ENCODE measurements at places on chromosomes 11 and 22.

DNA sequence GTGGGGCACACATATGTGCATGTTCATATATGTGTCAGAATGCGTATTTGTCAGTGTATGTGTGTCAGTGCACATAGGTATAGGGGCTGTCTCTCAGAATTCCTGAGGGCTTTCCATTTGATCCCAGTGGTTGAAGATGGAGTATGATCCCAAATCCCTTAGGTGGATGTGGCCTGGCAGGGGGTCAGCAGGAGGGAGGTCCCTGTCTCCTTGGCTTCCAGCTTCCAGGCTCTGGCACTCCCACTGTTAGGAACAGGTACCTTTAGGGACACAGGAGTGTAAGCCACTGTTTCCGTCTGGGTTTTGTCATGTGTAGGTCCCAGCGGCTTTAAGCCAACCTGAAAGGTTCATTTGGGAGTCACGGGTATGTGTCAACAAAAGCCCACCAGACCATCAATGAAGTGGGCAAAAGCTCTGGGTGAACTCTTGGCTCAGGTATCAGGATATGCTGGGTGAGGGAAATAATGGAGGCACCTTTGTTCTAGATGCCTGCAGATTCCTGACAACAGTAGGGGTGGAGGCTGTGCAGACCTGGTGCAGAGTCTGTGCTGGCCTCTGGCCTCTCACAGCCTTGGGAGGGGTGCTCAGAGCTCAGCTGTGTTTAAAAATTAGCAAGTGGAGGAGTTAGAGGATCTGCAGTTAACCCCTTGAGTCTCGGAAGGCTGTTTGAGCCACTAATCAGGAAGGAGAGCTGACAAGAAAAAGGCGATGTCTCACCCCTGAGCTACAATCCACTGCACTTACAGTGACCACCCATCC is 9.0 kb downstream of the KCNQ1OT1 start:
- DNase-seq: no peak

DNA sequence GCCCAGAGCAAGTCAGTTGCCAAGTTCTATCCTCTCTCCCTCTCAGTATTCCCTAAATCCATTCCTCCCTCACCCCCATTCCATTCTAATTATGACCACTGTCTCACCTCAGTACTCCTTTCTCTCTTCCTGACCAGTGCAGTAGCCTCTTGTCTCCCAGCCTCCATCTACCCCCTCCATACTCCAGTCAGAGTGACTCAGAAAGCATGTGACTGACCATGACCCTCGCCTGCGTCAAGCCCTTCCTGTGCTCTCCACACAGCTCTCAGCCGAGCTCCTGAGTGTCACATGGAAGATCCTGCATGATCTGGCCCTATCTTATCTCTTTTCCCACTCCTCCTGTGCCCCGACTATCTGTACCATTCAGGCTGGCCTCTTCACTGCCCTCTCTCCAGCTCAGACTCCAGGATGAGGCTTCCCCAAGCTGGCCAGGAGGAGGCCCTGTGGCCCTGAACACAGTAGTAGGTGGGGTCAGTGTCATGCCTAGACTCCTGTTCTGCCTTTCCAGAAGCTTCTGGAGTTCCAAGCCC is 42.6 kb downstream of the NEU3 start:
- no peak for DNase-seq

GRCh38 chr11:446891-447290 is 3.2 kb upstream of the PTDSS2 start:
- DNase-seq: no peak

GRCh38 chr11:91587131-91587530 is 637.5 kb upstream of the FAT3 start:
- DNase-seq: no peak

DNA sequence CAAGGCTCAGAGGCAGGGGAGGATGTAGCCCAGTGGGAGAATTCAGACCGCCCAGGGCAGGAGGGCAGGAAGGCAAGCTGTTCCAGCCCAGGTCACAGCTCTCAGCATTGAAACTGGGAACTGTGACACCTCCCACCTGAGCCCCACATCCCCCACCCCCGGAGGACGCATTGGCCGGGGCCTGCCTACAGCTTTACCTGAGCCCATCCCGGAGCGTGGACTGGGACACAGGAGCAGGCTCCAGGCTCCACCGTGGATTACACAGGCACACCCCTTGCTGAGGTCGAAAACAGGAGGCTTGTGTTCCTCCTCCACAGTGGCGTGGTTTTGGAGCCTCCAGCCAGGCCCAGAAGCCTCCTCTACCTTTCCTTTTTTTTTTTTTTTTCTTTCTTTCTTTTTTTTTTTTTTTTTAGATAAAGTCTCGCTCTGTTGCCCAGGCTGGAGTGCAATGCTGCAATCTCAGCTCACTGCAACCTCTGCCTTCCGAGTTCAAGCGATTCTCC is 9.1 kb upstream of the PGA3 start:
- DNase-seq: no peak

DNA sequence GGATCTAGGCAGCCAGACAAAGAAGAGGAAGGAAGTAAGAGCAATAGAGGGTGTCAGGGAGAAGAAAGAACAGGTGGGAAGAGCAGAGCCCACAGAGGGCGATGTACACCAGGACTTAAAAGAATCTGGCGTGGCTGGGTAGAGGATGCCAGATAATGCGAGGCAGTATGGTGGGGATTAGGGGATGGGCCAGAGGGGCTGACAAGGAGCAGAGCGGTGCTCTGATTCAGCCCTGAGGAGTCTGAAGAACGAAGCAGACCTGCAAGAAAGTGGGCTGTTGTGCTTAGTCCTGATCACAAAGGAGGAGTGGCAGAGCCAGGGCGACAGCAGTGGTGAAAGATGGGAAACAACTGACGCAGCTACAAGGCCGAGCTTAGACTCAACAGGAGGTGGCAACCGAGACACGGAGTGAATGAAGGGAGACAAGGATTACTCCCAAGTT is 163.7 kb downstream of the LARGE1 start:
- no peak for DNase-seq

GRCh38 chr11:96012086-96012824 is 88.3 kb upstream of the MTMR2 start:
- peak; percentile 35 for DNase-seq

DNA sequence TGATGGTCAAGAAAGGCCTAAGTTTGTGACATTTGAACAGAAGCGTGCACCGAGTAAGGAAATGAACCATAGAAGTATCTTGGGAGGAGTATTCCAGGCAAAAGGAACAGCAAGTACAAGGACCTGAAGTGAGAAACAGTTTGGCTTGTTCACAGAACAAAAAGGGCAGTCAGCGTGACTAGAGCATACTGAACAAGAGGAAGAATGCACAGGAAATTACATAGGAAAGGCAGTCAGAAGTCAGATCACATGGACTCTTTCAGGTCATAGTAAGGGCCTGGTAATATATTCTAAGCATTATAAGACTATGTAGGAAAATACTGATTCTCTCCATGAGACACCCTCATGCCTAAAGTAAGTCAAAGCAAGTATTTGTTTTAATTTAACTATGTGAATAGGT is 52.3 kb upstream of the GAB2 start:
- DNase-seq: no peak

GRCh38 chr22:32475468-32476010 is 928 bp downstream of the FBXO7 start:
- no peak for DNase-seq

DNA sequence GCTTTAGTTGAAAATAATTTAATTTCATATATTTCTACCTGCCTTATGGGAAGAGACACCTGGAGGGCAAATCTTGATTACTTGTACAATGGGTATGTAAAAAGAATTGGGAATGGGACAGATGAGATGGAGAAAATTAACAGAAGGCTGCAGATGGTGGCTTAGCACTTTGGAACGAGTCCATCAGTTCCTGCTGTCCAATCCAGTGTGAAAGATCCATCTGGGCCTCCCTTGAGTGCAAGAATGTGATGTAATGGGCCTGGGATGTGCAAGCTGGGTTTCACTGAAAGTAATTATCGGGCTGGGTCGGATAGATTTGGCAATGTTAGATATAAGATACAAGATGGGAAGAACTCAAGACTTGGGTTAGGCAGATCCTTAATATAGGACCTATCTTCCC is 42.0 kb downstream of the CECR2 start:
- DNase-seq: no peak

DNA sequence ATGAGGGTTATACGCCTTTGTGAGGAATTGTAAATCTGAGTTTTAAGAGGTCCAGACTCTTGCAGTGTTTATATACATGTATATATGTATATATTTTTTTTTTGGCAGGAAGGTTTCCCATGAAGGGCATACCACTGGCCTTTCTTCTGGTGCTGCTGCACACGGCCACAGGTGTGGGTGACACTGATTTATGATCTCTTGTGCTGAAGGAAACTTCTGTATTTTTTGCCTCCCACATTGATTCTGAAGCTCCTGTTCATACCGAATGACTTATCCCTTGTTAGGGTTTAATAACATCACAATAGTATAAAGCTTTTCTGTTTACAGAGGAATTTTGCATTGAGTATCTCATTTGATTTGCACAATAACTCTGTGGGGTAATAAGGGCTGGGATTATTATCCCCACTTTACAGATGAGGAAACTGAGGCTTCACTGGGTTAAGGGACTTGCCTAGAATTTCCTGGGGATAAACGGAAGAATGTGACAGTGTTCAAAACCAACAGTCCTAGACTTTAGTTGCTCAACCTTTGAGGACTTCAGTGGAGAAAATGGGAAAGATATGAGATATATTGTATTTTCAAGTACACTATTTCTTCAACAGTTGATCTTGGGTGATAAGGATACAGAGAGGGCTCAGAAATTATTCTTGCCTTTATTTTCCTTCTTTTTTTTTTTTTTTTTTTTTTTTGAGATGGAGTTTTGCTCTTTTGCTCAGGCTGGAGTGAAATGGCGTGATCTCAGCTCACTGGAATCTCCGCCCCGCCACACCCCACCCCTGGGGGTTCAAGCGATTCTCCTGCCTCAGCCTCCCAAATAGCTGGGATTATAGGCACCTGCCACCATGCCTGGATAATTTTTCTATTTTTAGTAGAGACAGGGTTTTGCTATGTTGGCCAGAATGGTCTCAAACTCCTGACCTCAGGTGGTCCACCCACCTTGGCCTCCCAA is 70.1 kb downstream of the MICAL2 start:
- no peak for DNase-seq

- no peak for DNase-seq
These were observed 13.4 kb downstream of the STARD10 start for GRCh38 chr11:72780296-72781062.

- DNase-seq: no peak
These were observed 455.0 kb downstream of the BRD1 start for GRCh38 chr22:49372530-49373288.

GRCh38 chr11:46718155-46719019 is 626 bp upstream of the F2 start:
- DNase-seq: no peak

GRCh38 chr11:57481915-57482781 is 21.8 kb downstream of the RTN4RL2 start:
- DNase-seq: no peak

GRCh38 chr22:30754971-30755758 is 60.5 kb downstream of the OSBP2 start:
- DNase-seq: peak; percentile 16

DNA sequence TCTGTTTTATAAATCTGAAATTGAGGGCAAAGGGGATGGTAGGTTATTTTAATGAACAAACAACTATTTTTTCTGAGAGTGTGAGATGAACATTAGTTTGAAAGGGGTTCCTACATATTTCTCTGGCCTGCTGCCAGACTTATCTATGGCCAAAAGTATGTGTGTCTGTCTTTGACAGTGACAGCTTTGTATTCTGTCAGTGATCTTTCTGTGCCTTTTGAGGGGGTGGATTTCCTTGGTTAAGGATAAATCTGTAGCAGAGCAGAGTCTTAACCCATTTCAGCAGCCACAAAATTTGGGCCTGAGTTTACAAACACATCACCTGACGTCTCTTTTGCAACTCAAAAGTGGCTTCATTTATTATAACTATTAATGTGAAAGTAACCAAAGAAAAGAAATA is 30.9 kb downstream of the ZFTA start:
- no peak for DNase-seq

- DNase-seq: no peak
These were observed 256.8 kb upstream of the B3GAT1 start for GRCh38 chr11:134668796-134669195.

DNA sequence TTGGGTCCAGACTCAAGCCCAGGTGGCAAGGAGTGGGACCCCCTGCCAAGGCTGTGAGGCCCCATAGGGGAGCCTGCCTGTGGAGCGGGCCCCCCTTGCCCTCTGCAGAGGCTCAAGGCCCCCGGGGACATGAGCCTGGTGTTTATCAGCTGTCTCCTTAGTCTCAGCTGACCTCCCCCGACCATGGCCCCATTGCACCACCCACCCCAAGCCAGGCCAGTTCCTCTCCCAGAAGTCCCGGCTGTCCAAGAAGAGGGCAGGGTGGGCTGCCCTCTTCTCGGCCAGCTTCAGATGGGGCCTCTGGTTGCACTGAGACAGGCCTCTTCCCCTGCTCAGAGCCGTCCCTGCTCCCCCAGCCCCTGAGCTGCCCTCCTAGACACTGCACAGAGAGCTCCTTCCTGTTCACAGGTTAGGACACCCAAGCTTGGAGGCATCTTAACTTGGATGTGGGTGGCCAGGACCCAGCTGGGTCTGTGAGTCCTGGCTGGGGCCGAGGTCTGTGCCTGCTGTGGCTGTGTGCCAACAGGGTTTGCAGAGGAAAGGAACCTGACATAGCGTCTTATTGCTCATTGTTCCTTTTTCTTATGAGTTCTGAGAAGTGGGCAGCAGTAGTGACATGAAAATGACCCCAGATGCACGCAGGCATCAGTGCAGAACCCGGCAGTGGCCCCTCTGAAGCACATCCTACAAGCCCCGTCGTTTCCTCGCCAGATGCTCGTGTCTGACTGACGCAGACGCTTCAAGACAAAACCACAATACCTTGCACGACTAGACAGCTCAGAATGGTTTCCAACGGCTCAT is 5.4 kb downstream of the TRABD start:
- DNase-seq: peak; percentile 95

- DNase-seq: no peak
These were observed 382.2 kb upstream of the CADM1 start for GRCh38 chr11:115886422-115886733.

DNA sequence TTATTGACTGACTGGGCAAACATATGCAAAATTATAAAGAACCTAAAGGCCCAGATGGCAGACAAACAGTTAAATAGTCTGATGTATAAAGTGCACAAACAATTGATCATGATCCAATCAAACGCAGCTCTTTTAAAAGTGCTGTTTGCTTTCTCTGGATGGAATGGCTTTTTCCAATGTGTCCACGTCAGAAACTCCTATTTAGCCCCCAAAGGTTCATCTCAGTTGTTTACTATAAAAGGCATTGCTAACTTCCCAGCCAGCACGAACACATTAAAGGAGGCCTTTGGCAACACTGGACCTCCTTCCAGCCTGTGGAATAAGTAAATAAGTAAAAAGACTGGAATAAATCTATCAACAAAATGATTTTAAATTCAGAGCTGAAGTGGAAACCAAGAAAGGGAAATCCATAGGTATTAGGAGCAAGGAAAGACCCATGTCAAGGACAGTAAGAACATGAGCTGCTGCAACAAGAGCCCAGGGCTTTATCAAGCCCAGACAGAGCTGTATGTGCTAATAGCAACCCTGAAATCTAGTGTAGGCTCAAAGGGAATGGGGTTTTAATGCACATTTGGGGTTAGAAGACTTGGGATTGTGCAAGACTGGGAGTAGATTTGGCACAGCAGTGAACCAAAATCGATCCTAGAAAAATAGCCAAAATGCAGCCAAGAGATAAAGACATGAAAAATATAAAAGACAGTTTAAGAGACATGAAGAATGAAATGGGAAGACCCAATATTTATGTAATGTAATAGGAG is 105.4 kb downstream of the EFCAB6 start:
- DNase-seq: no peak
